ENCODE measurements at places on chromosomes 12 and 14.

DNA sequence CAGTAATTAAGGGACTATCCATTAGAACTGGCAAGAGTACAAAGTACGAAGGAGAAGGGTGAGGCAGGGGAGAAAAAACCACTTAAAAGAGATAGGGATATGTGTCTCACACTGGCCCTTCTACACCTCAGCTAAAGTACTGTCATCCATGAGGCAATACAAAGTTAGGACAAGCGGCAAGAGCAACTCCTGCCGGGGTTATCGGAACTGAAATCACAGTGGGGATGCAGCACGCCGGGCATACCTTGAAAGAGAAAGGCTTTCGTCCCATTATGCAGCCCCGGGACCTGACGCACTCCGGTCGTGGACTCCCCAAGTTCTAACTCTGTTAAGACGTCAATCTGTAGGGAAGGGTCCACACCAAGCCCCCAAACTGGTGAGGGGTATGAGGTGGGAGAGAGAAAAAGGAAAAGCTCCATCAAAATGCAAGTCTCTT lies 1.1 kb downstream of the NELL2 start:
- no peak for DNase-seq

GRCh38 chr14:79179985-79180384 lies 1009.8 kb downstream of the NRXN3 start:
- DNase-seq: no peak

DNA sequence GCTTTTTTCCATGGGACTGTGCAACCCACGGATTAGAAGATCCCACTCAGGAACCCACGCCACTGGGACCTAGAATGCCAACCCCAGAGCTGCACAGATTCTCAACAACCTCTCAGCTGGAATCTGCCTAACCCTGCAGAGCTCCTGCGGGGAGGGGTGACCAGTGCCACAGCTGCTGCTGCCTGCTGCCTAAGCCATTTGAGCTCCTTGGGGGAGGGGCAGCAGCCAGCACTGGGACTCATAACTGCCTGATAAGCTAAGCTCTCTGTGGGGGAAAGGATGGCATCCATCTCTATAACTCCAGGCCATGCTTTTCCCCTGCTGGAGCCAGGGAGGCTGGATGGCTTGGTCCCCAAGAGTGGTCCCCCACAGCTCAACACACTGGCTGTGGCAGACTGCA lies 182.8 kb downstream of the SLC5A8 start:
- no peak for DNase-seq

DNA sequence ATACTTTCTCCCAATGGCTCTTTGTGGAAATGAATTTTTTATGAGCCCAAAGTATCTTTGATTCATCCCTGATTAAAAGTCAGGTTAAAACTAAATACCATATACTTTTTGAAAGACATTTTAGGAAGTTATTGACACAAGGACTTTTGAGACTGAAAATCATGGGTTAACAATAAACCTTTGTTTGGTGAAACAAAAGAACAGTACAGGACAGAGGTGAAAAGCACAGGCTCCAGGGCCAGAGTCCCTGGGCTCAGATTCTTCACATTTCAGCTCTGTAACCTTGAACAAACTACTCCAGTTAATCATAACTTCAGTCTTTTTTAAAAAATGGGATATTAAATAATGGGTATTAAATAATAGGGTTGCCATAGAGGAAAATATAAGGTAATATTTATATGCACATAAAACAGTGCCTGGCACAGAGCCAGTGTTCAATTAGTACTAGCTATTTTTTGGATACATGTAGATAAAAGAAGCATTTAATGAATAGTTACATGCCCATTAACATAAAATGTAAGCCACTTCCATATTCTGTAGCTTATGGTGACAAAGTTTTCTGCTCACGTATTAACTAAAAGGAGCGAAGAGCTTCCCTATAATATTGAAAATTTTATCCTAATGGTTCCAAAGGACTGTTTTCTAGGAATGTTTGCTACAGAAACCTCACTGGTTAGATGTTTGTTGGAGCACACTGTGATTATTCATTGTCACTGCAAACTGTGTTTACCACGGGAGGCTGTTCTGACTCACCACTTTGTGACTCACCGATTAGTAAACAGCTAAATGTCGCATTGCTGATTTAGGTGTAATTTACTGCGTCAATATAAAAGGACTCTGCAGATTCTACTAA lies 255.4 kb downstream of the DAD1 start:
- no peak for DNase-seq

GRCh38 chr12:132723764-132724140 lies 13.1 kb downstream of the PGAM5 start:
- DNase-seq: no peak

GRCh38 chr12:29971446-29971845 lies 187.7 kb upstream of the TMTC1 start:
- DNase-seq: no peak

DNA sequence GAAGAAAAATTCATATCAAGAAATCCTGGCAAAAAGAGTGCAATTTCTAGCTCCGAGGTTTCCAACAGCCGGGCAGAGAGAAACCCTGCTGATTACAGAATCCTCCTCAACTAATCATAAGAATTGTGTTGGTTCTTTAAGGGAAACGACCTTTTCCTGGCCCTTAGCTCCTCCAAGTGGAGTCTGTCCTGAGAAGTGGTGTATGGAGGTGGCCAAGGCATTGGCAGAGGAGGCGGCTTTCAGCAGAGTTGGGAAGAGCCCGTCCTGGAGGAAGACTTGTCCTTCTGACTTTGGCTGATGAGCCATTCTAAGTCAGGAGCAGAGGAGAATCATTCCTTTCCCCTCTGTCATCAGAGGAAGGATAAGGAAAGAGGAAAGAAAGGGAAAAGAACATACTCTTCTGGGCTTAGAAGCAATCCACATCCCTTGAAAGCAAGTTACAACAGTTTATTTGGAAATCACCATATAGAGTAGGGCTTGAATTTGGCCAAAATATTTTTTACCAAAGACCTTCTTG lies 46.5 kb upstream of the PTCSC3 start:
- DNase-seq: no peak

DNA sequence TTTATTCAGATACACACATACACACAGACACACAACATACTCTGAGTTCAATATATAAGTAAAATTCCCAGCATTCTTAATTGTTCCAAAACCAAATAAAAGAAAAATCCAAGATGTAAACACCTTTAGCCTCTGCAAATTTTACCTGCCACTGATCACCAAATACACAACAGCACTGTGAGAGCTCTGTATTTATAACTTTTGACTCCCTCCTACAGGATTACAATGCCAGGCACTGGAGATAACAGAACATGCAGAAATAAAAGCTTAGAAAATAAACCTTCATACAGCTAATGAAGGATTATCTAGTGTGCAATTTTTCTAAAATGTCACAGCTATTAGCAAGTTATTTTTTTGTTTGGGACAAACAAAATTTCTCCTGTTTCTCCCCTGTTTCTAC lies 85.0 kb downstream of the TAOK3 start:
- no peak for DNase-seq

DNA sequence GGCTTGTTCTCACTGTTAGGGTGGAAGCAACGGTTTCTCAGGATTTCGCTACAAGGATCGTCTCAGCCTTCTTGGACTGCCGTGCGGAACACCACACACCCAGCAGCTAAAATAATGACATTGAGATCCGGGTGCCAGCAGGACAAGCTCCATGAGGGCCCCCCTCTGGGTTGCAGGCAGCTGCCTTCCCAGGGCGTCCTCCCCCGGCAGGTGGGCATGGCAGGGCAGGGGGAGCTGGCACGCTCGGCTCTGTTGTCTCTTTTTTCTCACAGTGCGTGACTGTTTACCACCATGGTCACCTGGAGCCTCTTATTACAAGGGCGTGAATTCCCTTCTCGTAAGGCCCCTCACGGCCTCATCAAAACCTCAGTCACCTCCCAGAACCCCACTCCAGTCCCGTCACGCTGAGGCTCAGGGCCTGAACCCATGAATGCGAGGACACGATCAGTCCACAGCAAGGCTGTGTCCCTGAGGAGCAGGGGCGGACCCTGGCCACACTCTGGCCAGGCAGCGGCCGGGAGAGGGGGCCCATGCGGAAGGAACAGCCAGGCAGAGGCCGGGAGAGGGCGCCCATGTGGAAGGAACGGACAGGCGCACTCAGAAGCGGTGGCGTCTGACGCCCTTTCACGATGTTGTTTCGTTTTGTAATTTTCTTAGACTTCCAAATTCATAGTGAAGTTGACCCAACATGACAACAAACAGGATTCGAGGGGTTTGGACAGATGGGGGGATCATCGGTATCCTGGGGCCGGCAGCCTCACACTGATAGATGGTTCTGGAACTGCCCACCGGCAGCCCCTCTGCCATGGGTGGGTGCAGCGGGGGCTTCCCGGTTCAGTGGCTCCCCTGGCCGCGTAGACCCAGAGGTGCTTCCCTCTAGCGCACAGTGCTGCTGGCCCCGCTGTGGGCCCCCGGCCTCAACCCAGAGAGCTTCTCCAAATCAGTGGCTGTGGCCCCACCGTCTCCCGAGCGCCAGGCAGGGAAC lies 10.0 kb downstream of the LRCOL1 start:
- no peak for DNase-seq

DNA sequence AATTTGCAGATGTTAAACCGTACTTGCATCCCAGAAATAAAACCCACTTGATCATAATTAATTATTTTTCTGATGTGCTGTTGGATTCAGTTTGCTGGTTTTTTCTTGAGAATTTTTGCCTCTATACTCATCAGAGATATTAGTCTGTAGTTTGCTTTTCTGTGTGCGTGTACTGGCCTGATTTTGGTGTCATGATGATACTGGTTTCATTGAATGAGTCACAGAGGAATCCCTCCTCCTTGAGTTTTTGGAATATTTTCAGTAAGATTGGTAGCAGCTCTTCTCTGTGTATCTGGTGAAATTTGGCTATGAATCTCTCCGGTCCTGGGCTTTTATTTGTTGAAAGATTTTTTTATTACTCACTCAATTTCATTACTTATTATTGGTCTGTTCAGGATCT lies 100.4 kb upstream of the PMCH start:
- no peak for DNase-seq

GRCh38 chr12:118541934-118542333 lies 165.6 kb downstream of the SUDS3 start:
- no peak for DNase-seq

DNA sequence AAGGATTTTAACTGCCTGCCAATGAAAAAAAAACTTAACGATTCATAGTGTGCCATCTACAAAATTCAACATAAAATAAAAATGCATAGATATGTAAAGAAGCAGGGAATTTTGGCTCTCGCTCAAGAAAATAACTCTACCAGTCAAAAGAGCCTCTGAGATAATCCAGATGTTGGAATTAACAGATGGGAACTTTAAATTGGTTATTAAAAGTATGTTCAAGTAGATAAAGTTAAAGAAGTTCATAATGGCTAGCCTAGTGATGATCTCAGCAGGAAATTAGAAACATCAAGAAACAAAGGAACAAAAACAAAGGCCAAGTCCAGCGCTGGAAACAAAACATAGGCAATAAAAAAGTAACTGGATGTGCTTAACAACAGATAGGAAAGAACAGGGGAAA lies 23.1 kb downstream of the PIK3C2G start:
- no peak for DNase-seq

- DNase-seq: no peak
Observed at GRCh38 chr14:71527838-71528237, 404.4 kb upstream of the RGS6 start.

GRCh38 chr14:54094765-54095164 lies 138.1 kb upstream of the BMP4 start:
- no peak for DNase-seq

GRCh38 chr14:92646952-92647796 lies 101.3 kb downstream of the LGMN start:
- DNase-seq: no peak

DNA sequence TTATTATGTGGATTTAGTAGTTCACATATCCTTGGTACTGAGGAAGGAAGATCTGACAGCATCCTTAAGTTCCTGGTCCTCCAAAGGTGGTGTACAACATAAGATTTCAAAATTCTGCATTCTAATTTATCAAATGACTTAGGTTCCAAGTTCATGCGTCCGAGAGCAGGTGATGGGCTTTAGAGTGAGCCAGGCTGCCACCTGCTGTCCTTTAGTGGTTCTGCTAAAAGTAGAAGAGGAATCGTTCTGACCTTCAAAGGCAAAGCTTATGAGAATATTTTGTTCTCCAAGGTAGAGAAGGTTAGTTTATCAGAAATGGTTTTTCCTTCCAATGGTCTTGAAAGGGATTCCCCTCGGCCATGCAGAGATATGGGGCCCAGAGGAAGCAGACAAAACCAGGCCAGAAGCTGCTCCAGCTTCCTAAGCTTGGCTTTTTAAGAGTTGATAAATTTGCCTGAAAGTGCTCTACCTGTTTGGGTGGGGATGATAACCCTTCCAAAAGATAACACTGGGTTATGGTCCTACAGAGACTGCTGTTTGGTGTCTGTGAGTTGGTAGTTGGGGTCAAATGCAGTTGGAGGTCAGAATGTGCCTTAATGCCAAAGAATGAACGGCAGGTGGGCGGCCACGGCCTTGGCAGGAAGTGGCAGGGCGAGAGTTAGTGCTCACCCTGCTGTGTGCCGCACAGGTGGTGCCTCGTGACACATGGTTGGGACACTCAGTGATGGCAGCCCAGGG lies 29.1 kb upstream of the LRTM2 start:
- DNase-seq: peak; percentile 33

DNA sequence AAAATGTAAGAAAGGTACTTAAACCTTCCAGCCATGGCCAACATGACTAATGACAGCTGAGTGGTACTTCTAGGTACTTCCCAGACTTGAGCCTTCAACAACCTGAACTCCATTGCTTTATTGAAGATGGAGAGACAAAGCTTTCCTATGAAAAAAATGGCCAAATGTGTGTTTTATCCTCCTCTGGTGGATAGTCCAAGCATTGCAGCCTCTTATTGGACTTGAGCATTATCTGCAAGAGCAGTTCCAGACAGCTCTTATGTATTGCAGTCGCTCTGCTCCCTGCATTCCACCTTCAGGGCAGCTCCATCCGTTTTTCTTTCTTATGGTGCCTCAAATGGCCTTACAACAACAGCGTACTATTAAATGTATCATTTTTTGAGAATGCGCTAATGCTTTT lies 588.2 kb downstream of the NRXN3 start:
- DNase-seq: no peak
